MCF 10A (cell line): ENCODE measurements at places on chromosomes 12 and 14. TPM values are rescaled to one million over a fixed set of nuclear protein-coding genes. Genes with fewer than 3 reads are reported as not detected.

The TESPA1 gene
- total RNA-seq, result not detected in 2 replicates

The L2HGDH gene
- total RNA-seq, result 7.9 TPM in 2 replicates

The HOXC5 gene
- total RNA-seq, result 0.74 TPM in 1 of 2 replicates, not detected in the other

- DNase-seq, result no peak
- H3K4me1 ChIP-seq, result peaks cover 13% of the 10 kb centered on the region
- H3K36me3 ChIP-seq, result no peaks in the 10 kb centered on the region
- no peak overlapping the region for H3K4me3 ChIP-seq
- H3K27me3 ChIP-seq, result no peaks in the 10 kb centered on the region
These were observed 133.6 kb upstream of the SSTR1 start for GRCh38 chr14:38074081-38074480.

DNA sequence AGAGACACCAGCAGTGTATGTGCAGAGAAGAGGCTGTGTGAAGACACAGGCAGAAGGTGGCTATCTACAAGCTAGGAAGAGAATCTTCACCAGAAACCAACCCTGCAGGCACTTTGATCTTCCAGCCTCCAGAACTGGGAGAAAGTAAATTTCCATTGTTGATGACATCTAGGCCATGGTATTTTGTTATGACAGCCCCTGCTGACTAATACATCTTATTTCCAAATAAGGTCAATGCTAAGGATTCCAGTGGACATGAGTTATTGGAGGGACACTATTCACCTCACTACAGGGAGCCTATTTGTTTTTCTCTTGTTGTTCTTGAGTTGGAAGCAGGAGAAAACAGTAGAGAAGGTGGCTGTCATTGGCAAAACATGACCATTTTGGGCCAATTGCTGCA lies 88.5 kb upstream of the RIN3 start:
- no peak overlapping the region for H3K4me3 ChIP-seq
- H3K27me3 ChIP-seq, result no peaks in the 10 kb centered on the region
- H3K36me3 ChIP-seq, result no peaks in the 10 kb centered on the region

The IAPP gene
- total RNA-seq, result not detected in 2 replicates

DNA sequence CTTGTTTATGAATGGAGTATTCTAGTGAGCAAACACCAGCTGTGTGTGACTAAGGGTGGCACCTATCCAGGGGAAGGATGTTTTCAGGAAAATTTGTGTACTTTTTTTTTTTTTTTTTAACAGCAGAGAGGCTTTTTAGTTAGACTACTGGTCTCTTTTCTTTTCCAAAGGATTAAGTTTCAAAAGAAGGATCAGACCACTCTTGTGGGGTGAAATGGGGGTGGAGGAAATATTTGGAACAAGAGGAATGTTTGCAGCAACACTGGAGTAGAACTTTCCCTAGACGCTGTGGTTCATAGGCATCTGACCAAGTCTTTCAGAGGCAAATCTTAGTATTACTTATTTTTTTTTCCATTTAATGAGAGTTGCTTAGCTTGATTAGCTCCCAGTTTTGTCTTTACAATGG lies 21.1 kb downstream of the NUBPL start:
- H3K4me3 ChIP-seq, result no peak overlapping the region
- H3K27me3 ChIP-seq, result no peaks in the 10 kb centered on the region
- no peaks in the 10 kb centered on the region for H3K36me3 ChIP-seq
- peaks cover 4% of the 10 kb centered on the region for H3K4me1 ChIP-seq
- DNase-seq, result no peak

DNA sequence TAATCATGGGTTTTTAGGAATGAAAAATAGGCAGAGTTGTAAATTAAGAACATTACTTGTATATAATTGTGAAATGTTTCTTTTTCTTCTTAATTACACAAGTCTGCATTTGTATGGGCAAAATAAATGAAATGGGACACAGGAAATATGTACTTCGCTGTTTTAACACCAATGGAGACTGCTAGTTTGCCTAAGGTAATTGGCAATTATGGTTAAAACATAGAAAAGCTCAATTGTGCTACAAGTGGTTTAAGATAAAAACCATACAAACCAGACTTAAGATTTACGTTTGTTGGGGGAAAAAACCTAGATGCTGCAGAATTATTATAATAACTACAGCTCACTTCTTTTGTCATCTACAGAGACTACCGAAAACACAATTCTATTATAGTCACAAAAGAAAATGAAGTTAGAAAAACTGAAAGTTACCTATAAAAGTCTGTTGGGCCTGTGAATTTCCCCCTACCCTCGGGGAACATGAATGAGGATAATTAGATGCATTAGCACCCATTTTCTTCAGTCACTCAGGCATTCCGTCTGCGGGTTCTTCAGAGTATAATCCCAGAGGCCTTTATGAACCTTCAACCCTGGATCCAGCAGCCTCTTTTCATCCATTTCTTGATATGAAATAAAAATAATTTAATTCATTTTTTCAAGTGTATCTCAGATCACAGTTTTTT lies 37.2 kb downstream of the BTBD7 start:
- H3K36me3 ChIP-seq, result peaks cover 16% of the 10 kb centered on the region
- no peaks in the 10 kb centered on the region for H3K27me3 ChIP-seq
- no peak overlapping the region for H3K4me3 ChIP-seq
- no peaks in the 10 kb centered on the region for H3K4me1 ChIP-seq

GRCh38 chr12:53737093-53737808 lies 10.0 kb upstream of the CALCOCO1 start:
- peaks cover 14% of the 10 kb centered on the region for H3K27me3 ChIP-seq
- peaks cover 10% of the 10 kb centered on the region for H3K4me1 ChIP-seq
- H3K4me3 ChIP-seq, result no peak overlapping the region
- no peak overlapping the region for H3K27ac ChIP-seq

DNA sequence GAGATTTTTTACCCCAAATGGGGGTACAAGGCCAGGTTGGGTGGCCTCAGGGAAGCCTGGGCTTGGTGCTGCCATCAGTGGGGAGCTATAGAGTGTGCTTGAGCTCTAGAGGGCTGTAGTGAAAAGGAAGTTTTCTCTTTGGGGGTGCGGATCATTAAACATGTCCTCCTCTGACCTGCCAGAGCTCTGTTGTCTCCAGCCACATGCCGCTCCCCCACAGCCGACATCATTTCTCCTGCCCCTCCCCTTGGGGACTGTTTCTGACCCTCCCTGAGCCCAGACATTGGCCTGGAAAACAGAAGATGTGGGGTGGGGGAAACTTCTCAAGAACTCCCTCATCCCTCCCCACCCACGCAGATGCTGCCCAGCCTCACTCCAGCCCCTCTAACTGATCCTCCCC lies 25.3 kb downstream of the DTX1 start:
- no peak for DNase-seq
- peaks cover 6% of the 10 kb centered on the region for H3K4me1 ChIP-seq
- H3K27me3 ChIP-seq, result peaks cover 23% of the 10 kb centered on the region
